Uterus (tissue), 4 donors: ENCODE measurements at places on chromosomes 12 and 14.

DNA sequence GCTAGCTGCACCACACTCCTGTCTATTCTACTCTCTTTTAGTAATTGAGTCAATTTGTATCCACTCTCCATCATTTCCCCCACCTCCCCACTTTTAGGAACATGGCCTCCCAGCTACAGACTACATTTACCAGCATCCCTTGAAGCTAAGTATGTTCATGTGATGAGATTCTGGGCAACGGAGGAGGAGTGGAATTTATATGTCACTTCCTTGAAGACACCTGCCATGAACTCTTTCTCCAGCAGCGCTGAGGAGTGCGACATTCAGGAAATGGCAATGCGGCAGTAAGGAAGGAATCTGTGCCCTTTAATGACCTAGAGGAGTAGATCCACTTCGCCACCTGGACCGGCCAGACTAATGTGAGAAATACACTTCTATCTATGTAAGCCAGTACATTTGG, 243.7 kb upstream of the DIO2 start:
- DNase-seq = no peak

- DNase-seq = no peak
These were observed 85.9 kb downstream of the ARMH4 start for GRCh38 chr14:58066115-58066514.

DNA sequence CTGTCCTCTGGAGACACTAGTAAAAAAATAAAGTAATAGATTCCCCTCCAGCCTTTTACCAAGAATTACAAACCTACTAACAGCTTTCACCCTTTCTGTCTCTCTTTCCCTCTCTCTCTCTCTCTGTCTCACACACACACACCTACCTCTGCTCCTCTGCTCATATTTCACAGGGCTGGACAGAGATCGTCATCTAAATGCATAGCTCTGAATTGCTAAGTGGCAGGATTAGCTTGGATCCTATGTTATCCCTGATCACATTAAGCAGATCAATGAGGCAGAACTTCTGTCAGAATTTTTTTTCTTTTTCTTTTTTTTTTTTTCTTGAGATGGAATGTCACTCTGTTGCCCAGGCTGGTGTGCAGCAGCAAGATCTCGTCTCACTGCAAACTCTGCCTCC, 22.9 kb downstream of the VCPKMT start:
- no peak for DNase-seq

GRCh38 chr14:69917287-69917686, 38.1 kb downstream of the SMOC1 start:
- DNase-seq = no peak

- no peak for DNase-seq
These were observed 3.0 kb upstream of the PPP1CC start for GRCh38 chr12:110745542-110746284.

GRCh38 chr14:60622210-60622916, 26.9 kb downstream of the SIX1 start:
- no peak for DNase-seq

DNA sequence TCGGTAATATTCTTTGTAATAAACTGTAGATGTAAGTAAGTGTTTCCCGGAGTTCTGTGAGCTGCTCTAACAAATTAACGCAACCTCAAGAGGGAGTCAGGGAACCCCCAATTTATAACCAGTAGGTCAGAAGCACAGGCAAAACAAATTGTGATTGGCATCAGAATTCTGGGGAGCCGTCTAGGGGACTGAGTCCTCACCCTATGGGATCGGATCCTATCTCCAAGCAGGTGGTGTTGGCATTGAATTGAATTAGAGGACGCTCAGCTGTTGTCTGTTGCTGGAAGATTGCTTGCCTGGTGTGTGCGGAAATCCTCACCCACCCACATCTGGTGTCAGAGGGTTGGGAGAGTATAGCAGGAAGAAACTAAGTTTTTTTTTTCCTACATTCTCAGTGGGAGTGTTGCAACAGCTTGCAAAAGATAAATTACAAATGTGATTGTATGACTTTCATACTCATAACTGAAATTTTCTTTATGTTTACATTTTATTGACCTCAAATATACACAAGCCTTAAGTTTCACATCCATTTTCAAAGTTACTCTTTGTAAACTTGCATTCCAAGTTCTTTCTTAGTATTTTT, 5.5 kb downstream of the TMEM52B start:
- DNase-seq = no peak

- DNase-seq = no peak
These were observed 1589.7 kb upstream of the FLRT2 start for GRCh38 chr14:83940253-83940652.

- no peak for DNase-seq
These were observed 5.4 kb downstream of the PSMD9 start for GRCh38 chr12:121893961-121894460.

GRCh38 chr14:66088656-66089055, 397.5 kb upstream of the CCDC196 start:
- DNase-seq = no peak

DNA sequence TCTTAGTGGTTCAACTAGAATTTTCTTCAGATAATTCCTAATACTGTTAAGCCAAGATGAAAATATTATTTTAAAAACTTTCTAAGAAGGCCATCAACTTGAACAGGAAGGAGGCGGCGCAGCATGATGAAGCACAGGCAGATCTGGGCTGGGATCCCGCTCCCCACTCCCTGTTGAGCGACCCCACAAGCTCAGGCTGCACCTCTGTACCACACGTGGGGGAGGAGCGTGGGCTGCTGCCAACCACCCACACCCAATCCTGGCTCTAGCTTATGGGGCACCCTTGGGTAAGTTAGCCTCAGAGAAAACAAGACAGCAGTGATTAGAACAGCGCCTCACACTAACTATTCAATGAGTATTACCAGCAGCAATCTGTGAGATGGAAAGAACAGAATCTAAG, 6.0 kb downstream of the MTERF2 start:
- no peak for DNase-seq
